AG04449 (cell line): ENCODE measurements at places on chromosomes 12 and 14.

GRCh38 chr12:19332196-19332595, 107.1 kb upstream of the AEBP2 start:
- DNase-seq: no peak

DNA sequence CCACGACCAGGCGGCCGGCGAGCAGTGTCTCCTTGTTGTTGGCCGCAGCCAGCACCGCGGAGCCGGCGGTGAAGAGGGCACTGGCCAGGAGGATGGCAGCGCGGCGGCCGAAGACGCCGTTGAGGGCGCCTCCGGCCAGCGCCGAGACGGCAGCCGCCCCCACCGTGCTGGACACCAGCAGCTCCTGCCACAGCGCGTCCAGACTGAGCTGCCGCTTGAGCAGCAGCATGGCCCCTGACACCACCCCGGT, 691 bp downstream of the SLC2A13 start:
- DNase-seq: no peak

DNA sequence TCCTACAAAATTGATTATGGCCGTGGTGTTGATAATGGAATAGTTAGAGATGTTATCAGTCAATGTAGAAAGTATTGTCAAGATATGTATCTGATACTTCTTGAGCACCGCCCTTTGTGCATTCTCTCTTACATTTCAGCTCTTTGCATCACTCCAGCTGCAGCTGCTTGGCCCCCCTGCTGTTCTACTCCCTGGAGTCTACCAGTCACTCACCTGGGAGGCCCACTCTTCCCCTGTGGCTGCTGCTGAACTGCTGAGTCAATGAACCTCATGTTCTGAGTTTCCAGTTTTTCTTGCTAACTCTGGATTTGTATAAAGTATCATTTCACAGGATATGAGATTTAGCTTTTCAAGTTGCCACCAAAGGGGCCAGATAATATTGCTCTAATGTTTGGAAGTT, 312.8 kb upstream of the SLC16A7 start:
- DNase-seq: no peak

DNA sequence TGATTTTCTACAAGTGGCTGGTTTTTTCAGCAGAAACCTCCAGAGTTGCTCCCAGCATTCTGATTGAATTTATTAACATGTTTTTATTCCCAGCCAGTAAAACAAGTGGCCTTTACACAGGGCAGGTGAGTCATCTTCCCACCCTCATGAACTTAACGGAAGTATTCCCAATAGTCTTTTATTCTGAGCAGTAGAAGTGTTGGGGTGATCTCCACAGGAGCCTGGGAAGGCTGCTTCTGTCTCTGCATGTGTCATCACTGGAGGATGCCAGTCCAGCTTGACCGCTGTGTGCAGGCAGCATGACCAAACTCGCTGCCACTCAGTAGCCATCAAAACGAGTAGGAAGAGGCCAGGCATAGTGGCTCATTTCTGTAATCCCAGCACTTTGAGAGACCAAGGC, 13.4 kb upstream of the DNAH10 start:
- DNase-seq: no peak

DNA sequence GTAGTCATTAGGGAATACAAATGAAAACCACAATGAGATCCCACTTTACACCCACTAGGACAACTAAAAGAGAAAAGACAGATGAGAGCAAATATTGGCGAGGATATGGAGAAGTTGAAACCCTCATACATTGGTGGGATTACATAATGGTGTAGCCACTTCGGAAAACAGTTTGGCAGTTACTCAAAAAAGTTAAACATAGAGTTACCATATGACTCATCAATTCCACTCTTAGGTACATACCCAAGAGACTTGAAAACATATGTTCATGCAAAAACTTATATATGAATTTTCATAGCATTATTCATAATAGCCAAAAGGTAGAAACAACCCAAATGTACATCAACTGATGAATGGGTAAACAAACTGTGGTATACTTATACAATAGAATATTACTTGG, 27.1 kb downstream of the ALDH1L2 start:
- no peak for DNase-seq

DNA sequence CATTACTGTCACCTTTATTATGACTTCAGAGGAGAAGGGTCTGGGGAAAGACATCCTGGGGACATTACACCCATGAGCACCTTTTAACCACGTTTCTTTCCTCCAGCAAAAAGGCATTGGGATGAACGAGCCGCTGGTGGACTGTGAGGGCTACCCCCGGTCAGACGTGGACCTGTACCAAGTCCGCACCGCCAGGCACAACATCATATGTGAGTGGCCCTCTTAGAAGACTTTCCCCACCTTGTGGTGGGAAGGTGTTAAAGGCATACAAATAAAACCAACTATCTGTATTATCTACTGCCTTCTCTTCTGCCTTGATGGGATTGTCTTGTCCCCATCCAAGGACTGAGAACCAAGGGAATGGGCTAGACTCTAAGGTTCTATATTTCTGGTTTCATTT, 6.0 kb downstream of the PSMD9 start:
- DNase-seq: no peak

- no peak for DNase-seq
Observed at GRCh38 chr12:64600164-64600561, 10.1 kb upstream of the RASSF3 start.

DNA sequence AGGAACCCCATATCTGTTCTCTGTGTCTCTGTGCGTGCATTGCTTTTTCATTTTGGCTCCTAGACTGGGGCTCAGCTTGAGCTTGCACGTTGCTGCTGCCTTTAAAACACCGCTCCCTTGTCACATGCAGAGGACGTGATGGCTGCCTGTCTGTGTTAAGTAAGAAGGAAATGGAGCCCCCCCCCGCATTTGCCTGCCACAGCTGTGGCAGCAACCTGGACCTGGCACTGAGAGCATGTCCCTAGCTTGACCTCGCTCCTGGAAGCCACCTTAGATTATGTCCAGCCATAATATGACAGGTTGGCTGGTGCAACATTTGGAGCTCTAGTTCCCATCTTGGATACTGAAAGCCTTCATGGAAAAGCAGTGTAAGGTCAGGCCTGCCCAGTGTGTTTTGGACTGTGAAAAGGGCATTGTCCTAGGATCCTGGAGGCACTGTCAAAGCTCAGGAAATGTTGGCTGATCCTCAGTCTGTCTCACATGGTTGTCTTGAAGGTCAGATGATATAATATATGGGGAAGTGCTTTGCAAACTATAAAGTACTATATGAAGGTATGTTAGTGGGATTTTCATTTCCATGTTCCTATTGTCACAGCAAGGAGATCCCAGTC, 73.8 kb downstream of the PRKCH start:
- DNase-seq: no peak

GRCh38 chr12:115378291-115378690, 694.3 kb upstream of the TBX3 start:
- no peak for DNase-seq

GRCh38 chr14:94024549-94024948, 1.6 kb upstream of the OTUB2 start:
- DNase-seq: no peak

DNA sequence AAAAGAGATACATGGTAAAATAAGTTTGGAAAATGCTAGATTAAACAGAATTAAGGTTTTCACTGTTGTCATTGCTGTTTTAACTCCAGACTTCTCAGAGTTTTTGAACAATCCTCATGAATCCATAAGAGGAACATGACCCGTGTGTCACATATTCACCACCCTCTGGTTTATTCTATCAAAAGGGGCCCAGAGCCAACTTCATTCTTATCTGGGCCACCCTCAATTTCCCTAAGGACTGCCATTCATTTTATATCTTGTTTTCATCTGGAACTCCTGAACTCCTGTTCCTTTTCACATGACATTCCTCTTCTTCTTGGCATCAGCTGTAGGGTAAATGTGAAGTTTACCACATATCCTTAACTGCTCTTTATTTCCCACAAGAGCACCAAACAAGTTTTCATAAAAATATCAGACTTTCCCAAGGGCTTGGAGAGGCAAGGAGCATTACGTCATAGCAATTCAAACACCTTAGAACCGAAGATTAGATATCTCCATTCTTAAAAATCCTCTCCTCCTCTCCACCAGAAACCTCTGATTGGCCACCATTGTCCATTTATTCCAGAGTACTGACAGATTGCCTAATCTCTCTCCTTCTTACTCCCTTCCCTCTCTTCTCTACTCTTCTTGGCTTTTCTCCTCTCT, 225.2 kb downstream of the SEC23A start:
- DNase-seq: no peak
